ENCODE measurements at places on chromosomes 4 and X.
A peak's percentile ranks its signal among the peaks of the same experiment; 100 is the strongest.

DNA sequence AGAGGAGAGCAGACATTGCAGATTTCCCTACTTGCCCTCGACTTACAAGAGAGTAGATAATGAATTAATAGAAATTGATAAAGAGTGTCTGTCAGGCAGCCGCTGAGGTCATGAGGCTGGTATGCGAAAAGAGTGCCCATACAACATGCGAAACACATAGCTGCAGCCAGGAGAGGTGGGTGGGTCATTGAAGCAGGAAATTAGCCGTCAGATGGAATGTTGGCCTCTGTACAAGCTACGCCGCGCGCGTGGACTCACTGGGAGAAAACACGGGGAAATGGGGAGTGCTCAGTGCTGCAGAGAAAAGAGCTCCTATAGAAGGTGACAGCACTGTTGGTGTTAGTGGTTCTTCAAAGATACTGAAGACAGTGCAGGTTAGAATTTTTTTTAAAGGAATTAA is 125.1 kb downstream of the RAPGEF2 start:
- DNase-seq: peak; percentile 22

GRCh38 chr4:144223149-144223548 is 82.6 kb upstream of the GYPA start:
- DNase-seq: no peak

GRCh38 chr4:13306356-13306755 is 177.8 kb downstream of the RAB28 start:
- no peak for DNase-seq

GRCh38 chr4:85514783-85515182 is 39.8 kb downstream of the ARHGAP24 start:
- no peak for DNase-seq

DNA sequence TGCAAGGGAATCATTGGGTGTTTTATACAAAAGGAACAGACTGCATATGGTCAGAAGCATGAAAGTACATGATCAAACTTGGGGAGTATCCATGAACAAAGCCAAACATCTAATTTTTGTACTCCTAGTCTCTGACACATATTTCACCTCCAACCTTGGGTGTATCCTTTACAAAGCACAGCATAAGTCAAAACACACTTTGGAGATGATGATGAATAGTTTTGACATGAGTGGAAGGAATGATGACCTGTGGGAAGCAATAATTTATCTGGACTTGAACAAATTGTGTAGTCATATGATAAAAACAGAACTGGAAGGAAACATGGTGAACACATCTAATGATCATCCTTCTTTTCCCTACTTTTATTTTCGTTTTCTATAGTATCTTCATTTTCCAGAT is 108.7 kb upstream of the PLS3 start:
- no peak for DNase-seq

DNA sequence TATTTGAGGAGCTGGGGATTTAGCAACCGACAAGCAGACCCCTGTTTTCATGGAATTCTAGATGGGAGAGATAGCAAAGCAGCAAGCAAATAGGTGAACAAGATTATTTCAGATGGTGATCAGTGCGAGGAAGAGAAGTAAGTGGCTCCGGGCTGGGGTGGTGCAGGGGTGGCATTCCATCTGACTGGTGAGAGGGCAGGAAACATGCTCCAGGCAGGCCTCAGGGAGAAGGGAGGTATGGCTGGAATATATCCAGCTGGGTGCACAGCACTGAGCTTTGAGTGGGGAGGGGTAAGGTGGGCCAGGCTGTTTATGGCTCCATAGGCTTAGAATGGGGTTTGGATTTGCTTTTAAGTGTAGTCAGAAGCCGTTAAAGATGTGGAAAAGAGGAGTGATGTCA is 21.2 kb downstream of the PTTG2 start:
- DNase-seq: no peak

DNA sequence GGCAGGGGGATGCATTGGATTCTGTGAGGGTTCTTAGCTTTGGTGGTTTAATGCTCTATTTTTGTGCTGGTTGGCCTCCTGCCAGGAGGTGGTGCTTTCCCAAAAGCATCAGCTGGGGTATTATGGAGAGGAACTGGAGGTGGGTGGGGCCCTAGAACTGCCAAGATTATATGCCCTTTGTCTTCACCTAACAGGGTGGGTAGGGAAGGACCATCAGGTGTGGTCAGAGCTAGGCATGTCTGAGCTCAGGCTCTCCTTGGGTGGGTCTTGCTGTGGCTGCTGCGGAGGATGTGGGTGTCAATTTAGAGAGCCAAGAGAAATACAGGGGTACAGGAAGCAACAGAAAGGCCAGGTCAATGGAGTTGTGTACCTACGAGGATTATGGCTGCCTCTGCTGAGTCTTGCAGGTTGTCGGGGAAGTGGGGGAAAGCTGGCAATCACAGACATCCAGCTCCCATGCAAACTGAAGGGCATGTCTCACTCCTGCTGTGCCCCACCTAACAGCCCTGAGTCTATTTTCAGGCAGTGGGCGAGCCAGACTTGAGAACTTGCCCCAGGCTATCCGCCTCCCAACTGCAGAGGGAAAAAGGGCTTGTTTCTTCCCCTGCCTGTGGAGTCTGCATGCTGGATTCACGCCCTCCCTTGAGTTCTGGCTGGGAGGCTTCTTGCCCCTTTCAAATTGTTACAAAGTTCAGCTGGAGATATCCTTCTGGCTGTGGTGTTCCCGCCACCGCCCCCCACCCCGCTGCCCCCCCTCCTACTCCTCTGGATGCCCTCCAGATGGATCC is 212.0 kb downstream of the COMMD8 start:
- DNase-seq: no peak

DNA sequence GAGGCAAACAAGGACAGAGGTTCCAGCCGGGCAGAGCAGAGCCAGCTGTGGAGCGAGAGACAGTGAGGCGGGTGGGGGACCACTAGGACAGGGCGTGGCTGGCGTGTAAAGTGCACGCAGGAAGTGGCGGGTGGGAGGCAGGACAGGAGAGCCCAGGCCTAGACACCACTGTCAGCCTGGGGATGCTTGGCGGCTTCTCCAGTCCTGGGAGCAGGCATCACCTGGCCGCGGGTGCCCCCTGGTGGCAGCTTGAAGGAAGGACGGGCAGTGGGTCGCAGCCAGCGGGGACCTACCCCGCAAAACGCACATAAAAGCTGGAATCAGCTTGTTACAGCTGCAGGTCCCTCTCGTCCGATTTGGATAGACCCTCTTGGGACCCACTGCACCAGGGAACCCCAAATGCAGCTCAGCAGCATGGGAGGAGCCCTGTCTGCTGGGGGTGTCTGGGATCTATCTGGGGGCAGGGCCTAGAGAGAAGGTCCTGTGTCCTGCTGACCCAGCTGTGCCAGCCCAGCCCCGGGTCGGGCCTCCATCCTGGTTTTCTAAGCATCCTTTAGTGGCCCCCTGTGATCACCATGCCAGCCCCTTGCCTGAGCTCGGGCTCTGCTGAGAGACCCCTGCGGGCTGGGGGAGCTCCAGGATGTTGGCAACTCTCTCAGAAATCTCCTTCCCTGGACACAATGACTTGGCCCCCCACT is 57.7 kb downstream of the WFS1 start:
- peak; percentile 94 for DNase-seq

- no peak for DNase-seq
These were observed 655.0 kb upstream of the LCORL start for GRCh38 chr4:18676526-18676915.

- DNase-seq: no peak
These were observed 56.6 kb downstream of the ZNF827 start for GRCh38 chr4:145881989-145882388.

DNA sequence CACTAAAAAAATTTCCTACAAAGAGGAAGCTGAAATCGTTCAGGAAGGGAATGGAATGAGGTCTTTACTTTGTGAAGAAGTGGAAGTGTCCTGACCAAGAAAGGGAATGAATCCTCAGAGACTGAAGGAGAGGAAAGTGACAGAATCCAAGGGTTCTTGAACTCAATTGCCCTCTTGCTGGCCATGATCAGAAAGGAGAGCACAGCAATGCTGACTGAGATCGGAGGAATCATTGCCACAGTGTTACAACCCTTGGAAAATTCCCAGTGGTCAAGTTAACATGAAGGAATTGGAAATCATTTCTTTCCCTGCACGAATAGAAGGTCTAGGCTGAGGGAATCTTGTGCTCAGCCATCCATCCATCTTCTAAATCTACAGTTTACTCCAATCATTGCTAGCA is 190.0 kb upstream of the NEIL3 start:
- no peak for DNase-seq

- DNase-seq: no peak
These were observed 55.5 kb downstream of the SHISA3 start for GRCh38 chr4:42452823-42453222.

- no peak for DNase-seq
These were observed 721.8 kb downstream of the ADGRL3 start for GRCh38 chr4:61921920-61922319.

DNA sequence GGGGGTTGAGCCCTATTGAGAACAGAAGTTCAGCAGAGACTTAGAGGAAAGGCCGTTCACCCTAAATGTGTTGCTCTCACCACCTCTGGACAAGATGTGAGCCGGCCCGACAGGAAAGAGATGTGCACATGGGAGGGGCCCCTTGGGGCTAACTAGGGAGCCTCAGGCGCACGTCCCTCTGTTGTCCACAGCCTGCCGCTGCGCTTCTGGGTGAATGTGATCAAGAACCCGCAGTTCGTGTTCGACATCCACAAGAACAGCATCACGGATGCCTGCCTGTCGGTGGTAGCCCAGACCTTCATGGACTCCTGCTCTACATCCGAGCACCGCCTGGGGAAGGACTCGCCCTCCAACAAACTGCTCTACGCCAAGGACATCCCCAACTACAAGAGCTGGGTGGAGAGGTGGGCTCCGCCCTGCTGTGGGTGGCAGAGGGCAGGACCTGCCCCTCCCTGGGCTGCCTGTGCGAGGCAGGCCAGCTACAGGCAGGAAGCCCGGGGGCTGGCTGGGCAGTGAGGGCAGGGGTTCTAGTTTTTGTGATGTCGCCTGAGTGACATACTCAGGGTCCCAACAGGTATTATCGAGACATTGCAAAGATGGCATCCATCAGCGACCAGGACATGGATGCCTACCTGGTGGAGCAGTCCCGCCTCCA is 8.0 kb downstream of the LAGE3 start:
- DNase-seq: no peak

GRCh38 chr4:106409901-106410889 is 41.6 kb upstream of the GIMD1 start:
- no peak for DNase-seq

DNA sequence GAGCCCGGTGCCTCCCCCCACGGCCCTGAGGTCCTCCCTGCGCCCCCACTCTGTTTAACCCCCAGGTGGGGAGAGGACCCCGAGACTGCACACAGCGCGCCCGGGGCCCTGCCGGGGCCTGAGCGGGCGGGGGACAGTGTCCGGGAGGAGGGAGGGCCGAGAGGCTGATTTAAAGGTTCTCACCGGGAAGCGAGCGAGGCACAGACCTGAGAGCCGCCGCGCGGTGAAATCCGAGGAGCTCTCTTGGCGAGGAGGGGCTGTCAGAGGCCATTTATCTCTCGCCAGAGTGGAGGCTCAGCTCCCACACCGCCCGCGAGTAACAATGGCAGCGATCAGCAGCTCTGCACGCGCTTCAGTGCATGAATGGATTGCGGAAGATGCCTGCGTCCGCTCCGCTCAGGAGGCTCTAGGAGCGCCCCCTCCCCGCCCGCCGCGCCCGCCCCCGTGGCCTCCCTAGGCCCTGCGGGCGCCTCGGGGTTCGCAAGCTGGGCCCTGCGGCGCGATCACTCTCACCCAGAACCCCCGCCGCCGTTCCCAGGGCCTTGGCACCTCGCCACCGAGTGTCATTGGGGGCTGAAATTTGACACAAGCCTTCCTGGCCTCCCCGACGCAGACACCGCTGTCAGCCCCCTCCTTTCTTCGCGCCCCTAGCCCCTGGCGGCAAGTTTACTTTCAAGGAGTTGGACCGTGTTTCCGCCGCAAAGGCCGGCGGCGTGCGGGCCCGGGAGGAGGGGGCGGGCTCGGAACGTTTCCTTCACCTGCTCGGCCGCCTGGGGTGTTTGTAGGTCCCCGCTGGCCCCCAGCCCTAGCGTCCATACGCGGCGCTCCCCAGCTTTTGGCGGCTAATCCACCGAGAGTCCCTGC is 48.7 kb upstream of the BCOR start:
- peak; percentile 21 for DNase-seq

DNA sequence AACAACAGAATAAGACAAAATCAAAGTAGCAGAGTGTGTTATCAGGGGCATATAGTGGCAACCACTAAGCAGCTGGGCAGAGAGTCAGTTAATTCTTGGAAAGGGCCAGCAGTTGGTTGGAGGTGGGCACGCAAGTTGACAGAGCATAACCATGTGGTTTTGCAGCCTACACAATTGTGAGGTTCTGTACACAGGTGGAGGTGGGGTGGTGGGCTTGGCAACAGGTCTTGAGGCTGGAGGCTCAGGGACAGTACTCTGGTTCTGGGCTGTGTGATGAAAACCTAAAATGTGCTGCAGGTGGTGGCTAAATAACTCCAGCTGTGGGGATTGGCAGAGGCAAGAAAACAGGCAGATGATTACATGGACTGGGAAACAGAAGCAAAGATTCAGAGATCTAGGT is 1112.7 kb downstream of the PDHA2 start:
- DNase-seq: no peak

DNA sequence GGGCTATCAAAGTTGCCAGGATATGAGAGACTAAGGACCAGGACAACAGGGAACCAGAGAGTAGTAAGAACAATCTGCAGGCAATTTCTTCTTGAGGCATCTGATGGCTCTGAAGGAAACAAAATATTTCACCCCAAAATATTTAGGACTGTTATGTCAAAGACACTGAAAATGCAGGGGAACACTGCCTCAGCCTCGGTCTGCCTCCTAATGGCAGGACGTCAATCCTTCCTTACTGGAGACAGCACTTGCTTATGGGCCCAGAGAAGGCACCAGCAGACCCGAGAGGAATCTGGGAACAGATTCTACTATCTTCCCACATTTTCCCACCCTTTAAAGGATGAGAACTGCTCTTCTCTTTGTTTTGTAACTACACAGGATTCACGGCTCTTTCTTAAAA is 23.3 kb downstream of the RNF150 start:
- no peak for DNase-seq

DNA sequence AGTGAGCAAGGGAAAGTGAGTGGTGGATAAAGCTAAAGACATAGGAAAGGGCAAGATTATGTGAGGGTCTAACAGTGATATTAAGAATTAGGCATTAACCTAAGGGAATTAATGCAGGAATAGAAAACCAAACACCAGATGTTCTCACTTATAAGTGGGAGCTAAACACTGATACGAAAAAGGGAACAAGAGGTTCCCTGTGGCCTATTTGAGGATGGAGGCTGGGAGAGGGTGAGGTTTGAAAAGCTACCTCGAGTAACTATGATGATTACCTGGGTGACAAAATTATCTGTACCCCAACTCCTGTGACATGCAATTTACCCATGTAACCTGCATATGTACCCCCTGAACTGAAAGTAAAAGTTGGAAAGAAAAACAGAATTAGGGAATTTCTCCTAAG is 79.0 kb downstream of the ANXA3 start:
- no peak for DNase-seq

- no peak for DNase-seq
These were observed 1051.7 kb downstream of the C4orf33 start for GRCh38 chr4:130147641-130148040.

DNA sequence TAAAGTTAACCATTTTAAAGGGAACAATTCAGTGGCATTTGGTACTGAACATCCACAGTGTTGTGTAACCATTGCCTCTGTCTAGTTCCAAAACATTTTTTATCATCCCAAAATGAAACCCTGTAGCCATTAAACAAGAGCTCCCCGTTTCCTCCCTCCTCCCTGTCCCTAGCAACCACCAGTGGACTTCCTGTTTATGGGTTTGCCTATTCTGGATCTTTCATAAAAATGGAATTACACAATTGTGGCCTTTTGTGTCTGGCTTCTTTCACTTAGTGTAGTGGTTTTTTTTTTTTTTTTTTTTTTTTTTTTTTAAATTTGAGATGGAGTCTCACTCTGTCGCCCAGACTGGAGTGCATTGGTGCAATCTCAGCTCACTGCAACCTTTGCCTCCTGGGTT is 11.6 kb downstream of the RBMX2 start:
- no peak for DNase-seq

Measured in endothelial cell (in vitro differentiated cells).